ENCODE measurements at places on chromosomes 12 and 14. TPM values are rescaled to one million over a fixed set of nuclear protein-coding genes. Genes with fewer than 3 reads are reported as not detected.

GRCh38 chr12:25518512-25518911 lies 34.6 kb downstream of the LMNTD1 start:
- H3K4me3 ChIP-seq: peak overlapping the region; percentile 66
- H3K4me1 ChIP-seq: peaks cover 16% of the 10 kb centered on the region
- no peaks in the 10 kb centered on the region for H3K27me3 ChIP-seq
- peak overlapping the region; percentile 60 for H3K27ac ChIP-seq

- no peak overlapping the region for H3K4me3 ChIP-seq
- H3K36me3 ChIP-seq: no peaks in the 10 kb centered on the region
- H3K27me3 ChIP-seq: no peaks in the 10 kb centered on the region
- peak; percentile 30 for DNase-seq
These were observed 1392.4 kb upstream of the TMEM132C start for GRCh38 chr12:126874427-126875026.

DNA sequence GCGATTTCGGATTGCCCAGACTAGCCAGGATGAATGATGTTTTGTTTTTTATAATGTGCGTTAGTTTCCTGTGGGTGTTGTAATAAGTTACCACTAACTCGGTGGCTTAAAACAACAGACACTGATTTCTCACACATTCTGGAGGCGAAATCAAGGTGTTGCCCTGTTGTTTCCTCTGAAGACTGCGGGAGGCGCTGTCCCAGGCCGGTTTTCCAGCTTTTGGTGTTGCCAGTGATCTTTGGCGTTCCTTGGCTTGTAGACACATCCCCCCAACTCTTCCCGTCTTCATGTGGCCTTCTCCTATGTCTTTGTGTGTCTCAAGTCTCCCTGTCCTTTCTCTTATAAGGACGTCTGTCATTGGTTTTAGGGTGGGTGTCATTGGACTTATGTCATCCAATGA lies 267.7 kb downstream of the AACS start:
- H3K27me3 ChIP-seq: peaks cover 3% of the 10 kb centered on the region
- H3K4me3 ChIP-seq: no peak overlapping the region
- DNase-seq: no peak
- no peaks in the 10 kb centered on the region for H3K4me1 ChIP-seq
- H3K27ac ChIP-seq: no peak overlapping the region
- no peaks in the 10 kb centered on the region for H3K36me3 ChIP-seq

The LMO3 gene
- total RNA-seq: not detected

The KLRC1 gene
- total RNA-seq: not detected

The KRT2 gene
- total RNA-seq: not detected

Data from HFFc6 (cell line).